RPMI7951 (cell line): ENCODE measurements at places on chromosomes 11 and 22. TPM values are rescaled to one million over a fixed set of nuclear protein-coding genes. Genes with fewer than 3 reads are reported as not detected.

KREMEN1 gene
- total RNA-seq = 6.1 and 6.2 TPM in 2 replicates

OR2AG2 gene
- total RNA-seq = 0.39 and 0.84 TPM in 2 replicates

SYT9 gene
- not detected in 2 replicates for total RNA-seq

DNA sequence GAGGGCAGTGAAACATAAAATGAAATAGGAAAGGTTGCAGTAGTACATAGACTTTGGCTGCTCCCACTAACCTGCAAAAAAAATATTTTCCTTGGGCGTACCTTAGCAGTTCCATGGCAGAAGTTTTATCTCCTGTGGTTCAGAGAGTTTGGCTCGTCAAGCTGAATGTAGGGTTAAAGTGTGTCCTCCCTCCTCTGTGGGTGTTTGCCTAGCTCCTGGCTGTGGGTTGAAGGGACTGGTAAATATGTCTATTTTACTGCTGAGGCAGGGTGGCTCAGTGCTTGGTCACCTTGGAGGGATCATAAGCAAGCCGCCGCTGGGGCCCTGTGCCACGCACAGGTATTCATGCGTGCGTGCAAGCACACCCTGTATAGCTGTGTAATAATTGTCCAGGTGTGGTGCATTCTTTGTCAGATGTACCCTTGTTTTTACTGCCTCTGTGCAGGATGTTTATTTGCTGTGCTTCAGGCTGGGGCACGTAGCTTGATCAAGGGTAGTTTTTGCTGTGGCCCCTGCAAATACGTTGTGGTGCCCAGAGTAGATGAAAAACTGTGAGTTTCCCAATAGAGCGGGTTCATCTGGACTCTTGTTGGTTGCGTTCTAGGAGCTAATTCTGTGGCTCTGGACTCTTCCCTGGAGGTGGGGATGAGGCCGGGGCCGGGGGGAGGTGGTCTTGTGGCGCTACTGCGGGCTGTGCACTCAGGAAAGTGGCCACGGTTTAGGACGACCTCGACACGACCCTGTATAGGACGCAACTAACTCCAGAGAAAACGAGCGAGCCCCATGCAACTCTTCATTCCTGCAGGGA is 732 bp upstream of the SORL1 start:
- DNase-seq = no peak

GRCh38 chr11:82867495-82868082 is 32.6 kb downstream of the PRCP start:
- DNase-seq = peak; percentile 70

DNA sequence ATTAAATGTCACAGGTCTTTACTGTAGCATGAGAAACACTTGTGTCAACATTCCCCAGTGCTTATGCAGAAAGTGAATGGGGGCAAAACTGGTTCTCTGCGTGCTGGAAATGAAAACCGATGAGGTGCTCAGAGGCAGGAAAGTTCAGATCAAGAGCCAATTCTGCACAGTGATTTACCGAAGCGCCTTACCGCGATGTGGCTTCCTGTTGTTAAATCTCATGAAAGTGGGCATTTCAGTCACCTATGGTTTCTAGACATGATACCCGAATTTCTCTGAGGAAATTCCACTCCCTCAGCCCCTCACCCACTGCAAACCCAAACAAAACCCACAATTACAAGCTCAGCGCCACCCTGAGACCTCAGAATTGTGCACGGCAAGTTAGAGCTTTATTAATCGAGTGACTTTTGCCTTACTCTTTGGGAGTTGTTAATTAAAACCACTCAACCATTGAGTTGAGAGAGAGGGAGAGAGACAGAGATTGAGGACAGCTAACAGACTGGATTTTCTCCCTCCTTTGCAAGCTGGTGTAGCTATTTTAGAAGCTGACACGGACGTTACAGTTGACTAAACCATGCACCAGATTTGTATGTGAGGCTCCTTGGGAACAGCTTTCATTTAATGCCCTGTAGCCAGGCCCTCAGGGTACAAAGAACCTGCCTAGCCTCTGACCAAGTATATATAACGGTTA is 196.4 kb downstream of the DBX1 start:
- DNase-seq = no peak

GRCh38 chr11:9573775-9574621 is 528 bp downstream of the WEE1 start:
- DNase-seq = no peak

DNA sequence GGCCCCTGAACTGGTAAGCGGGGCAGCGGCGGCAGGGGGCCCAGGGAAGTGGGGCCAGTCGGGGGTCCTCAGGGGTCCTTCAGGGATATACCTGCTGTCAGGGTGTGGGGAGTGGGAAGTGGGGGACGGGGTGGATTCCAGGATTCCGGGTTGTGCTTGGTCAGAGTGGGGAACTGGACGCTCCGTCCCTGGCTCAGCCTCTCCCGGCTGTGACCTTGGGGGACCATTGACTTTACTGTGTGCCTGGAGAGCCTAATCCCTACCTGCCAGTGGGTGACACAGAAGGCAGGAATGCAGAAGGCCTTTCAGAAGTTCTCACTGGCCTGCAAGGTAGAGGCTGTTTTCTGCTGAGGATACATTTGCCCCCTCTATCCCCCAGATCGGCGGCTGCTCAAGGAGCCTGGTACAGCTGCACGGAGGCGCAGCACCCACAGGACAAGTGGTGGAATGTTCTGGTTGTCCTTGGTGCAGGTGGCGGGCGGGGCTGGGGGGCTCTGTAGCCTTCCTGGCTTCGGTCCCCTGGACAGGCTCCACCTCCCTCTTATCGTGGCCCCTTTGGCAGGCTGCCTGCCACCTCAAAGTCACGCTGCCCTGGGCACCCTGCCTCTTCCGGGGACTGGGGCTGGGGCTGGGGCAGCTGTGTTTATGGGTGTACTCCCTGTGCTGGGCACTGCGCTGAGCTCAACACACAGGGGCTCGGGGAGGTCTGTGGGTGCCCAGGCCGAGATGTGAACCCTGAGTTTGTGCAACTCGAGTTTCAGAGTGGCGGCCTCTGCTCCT is 18.4 kb downstream of the KCNQ1 start:
- DNase-seq = no peak

DNA sequence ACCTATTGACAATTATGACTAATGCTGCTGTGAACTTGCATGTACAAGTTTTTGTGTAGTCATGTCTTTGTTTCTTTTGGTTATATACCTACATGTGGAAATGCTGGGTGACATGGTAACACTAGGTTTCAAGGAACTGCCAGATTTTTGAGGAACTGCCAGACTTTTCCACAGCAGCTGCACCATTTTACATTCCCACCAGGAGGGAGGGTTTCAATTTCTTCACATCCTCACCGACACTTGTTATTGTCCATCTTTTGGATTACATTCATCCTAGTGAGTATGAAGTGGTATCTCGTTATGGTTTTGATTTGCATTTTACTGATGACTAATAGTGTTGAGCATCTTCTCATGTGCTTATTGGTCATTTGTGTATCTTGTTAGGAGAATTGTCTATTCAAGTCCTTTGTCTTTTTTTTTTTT is 13.3 kb downstream of the CLDN5 start:
- no peak for DNase-seq

GRCh38 chr22:20423008-20423905 is 14.4 kb downstream of the SCARF2 start:
- peak; percentile 52 for DNase-seq
